ENCODE measurements at places on chromosomes 11 and 22.

- no peak for DNase-seq
Observed at GRCh38 chr11:31107649-31108048, 261.9 kb downstream of the DCDC1 start.

DNA sequence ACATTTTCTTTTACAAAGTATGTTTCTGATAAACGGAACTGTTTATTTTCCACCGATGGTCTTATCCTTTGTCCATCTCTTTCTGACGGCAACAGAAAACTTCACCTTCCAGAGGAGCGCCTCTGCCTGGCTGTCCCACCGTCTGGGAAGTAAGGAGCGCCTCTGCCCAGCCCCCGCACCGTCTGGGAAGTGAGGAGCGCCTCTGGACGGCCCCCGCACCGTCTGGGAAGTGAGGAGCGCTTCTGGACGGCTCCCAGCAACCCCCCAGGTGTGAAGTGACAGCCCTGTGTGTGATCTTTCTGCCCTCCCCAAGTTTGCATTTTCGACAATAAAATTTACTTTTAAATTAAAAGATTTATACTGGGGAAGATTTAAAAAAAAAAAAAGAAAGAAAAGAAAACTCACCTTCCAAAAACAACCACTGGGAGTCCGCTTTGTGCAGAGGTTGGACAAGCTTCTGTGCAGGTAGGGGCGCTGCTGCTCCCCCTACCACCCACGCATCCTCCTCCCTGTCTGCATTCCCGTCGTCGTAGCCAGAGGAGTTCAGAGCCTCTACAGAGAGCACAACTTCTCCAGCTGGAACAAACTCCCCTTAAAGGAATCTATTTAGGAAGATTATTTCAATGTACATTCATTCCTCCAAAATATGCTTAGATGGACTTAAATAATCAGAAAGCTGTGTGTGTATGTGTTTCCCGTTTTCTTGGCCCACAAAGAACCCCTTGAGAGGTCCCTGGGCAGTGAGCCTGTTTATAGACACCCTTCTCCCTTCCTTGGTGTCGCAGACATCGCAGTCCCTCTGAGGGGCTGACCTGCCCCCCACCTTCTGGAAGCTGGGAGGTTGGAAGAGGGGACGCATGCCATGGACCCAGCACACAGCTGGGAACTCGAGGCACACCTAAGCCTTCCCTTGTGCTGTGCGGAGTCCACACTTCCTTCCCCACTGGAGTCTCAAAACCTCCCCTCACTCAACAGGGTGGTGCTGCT, 849 bp upstream of the APOBEC3B start:
- peak; percentile 41 for DNase-seq

- no peak for DNase-seq
Observed at GRCh38 chr11:132051704-132052103, 681.3 kb downstream of the NTM start.

DNA sequence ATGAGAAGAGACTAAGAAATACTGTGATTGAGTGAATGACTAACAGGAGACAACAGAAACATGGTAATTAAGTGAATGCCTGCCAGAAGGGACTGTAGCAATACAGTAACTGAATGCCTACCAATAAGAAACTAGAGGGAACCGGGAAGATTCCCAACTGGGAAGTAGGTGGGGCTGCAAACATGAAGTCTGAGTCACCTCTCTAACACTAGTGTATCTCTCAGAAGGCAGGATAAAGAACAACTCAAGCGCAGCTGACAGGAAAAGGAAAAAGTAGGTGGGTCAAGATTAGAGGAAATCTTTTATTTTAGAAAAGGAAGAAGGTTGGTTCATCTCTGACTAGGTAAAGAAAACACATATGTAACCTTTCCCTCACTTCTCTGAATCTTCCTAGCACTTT, 14.0 kb downstream of the C11orf42 start:
- peak; percentile 84 for DNase-seq

- DNase-seq, result no peak
Observed at GRCh38 chr11:67420147-67420645, 4.7 kb downstream of the CARNS1 start.

DNA sequence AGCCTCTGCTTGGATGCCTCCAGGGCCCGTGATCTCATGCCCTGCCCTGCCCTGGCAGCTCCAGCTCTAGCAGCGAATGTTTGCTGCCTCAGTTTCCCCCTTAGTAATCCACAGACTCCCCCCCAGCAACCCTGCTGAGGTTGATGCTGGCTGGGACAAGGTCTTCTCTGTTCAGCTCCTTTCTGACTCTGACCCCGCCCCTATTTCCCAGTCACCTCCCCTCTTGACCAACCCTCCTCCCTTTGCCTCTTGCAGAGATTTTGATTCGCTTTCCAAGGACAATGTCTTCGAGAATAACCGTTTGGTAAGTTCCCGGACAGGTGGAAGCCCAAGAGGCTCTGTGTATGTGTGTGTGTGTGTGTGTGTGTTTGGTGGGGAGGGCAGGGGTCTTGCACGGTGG, 5.6 kb downstream of the MICALL1 start:
- no peak for DNase-seq

GRCh38 chr11:63613517-63614135, 607 bp downstream of the PLAAT3 start:
- DNase-seq, result no peak

- DNase-seq, result no peak
Observed at GRCh38 chr11:127531167-127531566, 530.6 kb upstream of the KIRREL3 start.

DNA sequence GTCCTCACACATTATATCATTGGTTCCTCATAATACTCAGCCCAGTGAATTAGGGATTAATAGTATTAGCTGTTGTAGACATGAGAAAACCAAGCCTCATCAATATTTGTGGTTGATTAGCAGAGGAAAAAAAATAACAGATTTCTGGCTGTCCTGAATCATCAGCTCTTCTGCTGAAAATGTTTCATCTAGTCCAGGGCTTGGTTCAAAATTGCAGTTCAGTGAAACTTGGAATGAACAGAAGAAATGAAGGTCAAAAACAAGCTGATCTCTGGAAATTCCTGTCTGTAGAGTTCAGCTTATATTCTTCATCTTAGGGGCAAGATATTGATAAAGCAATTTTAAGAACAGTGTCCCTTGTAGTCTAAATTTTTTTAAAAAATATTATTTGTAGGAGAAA, 361.1 kb upstream of the CCDC179 start:
- DNase-seq, result no peak

DNA sequence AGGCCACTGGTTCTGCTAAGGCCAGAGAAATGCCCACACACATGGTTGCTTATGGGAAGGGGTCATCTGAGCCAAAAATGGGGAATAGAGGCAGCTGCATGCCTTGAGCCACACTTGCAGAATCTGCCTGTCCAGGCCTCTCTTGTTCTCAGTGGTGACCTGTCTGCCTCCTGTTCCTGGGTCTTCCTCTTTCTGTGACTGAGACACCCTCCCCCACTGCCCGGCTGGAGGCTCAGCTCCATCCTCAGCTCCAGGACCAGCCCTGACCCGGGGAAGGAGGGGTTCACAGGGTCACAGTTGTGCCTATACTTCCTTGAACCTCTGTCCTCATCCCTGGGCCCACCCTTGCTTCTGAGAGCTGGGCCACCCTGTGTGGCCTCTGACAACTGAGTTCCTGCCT, 52.3 kb downstream of the CSF2RB start:
- no peak for DNase-seq

GRCh38 chr11:48109046-48109666, 107.5 kb upstream of the OR4B1 start:
- DNase-seq, result peak; percentile 60

GRCh38 chr11:133705873-133706272, 139.4 kb downstream of the SPATA19 start:
- no peak for DNase-seq

- DNase-seq, result no peak
Observed at GRCh38 chr11:45751430-45751829, 53.5 kb upstream of the SLC35C1 start.

DNA sequence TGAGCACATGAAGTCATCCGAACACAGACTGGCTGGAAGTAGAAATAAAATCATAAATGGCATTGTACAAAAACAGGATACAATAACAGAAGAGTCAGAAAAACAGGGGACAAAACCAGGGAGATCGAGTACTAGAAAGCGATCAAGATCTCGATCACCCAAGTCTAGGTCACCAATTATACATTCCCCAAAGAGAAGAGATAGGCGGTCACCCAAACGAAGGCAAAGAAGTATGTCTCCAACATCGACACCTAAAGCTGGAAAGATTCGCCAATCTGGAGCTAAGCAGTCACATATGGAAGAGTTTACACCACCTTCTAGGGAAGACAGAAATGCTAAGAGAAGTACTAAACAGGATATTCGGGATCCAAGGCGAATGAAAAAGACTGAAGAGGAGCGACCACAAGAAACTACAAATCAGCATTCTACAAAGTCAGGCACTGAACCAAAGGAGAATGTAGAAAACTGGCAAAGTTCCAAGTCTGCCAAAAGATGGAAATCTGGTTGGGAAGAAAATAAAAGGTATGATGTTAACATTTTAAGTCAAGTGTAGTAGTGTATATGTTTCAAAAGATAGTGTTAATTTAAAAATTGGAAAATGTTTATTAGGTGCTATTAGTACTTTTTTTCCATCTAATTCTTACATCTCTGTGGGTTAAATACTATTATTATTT, 9.4 kb downstream of the PCF11 start:
- DNase-seq, result no peak

- peak; percentile 86 for DNase-seq
Observed at GRCh38 chr11:70080763-70081162, 2.6 kb downstream of the ANO1 start.

DNA sequence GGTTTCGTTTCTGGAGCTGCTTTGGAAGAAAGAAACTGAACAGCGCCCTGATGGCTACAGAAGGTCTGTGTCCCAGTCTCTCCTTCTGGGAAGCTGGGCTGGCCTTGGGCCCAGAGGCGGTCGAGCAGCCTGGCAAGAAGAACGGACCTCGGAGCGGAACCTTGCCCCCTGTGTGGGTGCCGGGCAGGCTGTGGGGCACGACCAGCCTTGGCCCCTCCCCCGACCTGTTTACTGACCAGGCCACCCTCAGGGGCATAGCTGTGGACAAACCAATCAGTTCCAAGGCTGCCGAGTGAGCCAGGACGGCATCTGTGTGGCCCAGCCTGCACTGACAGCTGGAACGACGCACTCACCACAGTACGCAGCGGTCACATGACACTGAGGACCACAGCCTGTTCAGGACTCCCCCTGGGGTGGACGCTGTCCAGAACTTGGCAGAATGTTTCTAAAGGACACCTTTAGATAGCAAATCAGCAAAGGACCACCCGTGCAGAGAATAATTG, 7.2 kb downstream of the PIM3 start:
- no peak for DNase-seq

- DNase-seq, result no peak
Observed at GRCh38 chr11:69997352-69997751, 80.8 kb upstream of the ANO1 start.

- no peak for DNase-seq
Observed at GRCh38 chr11:70574725-70575347, 176.5 kb downstream of the CTTN start.

DNA sequence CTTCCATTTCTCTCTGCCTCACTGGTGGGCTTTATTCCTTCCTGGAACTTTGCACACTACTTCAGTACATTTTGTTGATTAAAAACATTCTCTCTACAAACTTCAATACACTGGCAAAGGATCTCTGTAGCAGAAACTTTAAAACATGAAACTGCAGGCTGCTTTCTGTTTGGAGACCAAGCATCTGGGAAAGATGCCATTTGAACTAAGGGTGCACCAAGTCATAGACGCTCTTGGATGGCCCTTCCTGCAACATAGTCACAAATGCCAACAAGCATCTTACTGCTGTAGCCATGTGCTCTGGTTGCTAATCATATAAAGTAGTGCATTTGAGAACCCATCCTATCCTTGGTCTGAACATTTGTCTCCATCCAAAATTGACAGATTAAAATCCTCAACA, 56.4 kb downstream of the SNX19 start:
- DNase-seq, result no peak

GRCh38 chr11:2110521-2110920, 28.7 kb downstream of the IGF2 start:
- DNase-seq, result no peak

- no peak for DNase-seq
Observed at GRCh38 chr11:47987781-47988180, 7.4 kb downstream of the PTPRJ start.

DNA sequence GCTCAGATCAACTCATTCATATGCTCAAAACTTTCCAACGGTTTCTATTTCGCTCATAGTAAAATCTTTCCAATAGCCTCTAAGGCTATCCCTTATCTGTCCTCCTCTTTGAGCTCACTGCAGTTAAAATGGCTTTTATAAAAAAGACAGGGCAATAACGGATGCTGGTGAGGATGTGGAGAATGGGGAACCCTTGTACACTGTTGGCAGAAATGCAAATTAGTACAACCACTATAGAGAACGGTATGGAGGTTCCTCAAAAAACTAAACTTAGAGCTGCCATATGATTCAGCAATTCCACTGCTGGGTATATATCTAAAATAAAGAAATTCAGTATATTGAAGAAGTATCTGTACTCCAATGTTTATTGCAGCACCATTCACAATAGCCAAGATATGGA, 345.6 kb downstream of the DLG2 start:
- no peak for DNase-seq

DNA sequence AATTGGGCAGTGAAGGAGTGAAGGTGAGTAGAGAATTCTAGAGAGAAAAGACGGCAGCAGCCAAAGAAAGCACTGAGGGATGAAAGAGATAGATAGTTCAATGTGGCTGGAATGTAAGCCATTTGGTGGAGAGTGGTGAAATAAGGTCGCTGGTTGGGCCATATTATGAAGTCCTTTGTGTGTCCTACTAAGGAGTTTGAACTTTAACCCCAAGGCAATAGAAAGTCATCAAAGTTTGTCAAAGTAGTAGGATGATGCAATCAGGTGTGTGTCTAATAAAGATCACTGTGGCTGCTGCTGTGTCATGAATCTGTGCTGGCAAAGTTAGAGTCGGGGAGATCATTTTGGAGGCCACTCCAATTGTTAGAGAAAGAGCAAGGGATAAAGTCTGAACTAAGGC, 18.7 kb downstream of the RNF121 start:
- DNase-seq, result no peak

- DNase-seq, result no peak
Observed at GRCh38 chr11:134015556-134015955, 53.3 kb upstream of the JAM3 start.

GRCh38 chr11:134940441-134941126, 528.5 kb upstream of the B3GAT1 start:
- no peak for DNase-seq

DNA sequence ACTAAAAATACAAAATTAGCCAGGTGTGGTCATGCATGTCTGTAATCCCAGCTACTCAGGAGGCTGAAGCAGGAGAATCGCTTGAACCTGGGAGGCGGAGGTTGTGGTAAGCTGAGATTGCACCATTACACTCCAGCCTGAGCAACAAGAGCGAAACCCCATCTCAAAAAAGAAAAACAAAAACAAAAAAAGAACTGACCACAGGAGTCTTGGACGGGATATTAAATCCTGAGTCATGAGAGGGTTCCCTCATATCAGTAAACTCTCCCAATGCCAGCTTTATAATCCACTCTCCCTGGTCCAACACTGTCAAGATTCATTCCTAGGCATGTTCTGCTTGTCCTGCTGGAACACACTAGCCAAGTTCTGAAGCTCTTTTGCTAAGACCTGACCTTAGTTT, 61.5 kb upstream of the EP300 start:
- DNase-seq, result no peak

Data from RWPE1 (cell line).